ENCODE measurements at places on chromosomes 2 and 18. TPM values are rescaled to one million over a fixed set of nuclear protein-coding genes. Genes with fewer than 3 reads are reported as not detected.

- no peaks in the 10 kb centered on the region for H3K4me1 ChIP-seq
- no peaks in the 10 kb centered on the region for H3K36me3 ChIP-seq
- H3K27me3 ChIP-seq: no peaks in the 10 kb centered on the region
- DNase-seq: no peak
Measured at GRCh38 chr18:42268798-42269197, 313.8 kb downstream of the PIK3C3 start.

- no peaks in the 10 kb centered on the region for H3K27me3 ChIP-seq
- no peaks in the 10 kb centered on the region for H3K4me1 ChIP-seq
- no peaks in the 10 kb centered on the region for H3K36me3 ChIP-seq
Measured at GRCh38 chr18:21453511-21453901, 147.0 kb downstream of the ESCO1 start.

DNA sequence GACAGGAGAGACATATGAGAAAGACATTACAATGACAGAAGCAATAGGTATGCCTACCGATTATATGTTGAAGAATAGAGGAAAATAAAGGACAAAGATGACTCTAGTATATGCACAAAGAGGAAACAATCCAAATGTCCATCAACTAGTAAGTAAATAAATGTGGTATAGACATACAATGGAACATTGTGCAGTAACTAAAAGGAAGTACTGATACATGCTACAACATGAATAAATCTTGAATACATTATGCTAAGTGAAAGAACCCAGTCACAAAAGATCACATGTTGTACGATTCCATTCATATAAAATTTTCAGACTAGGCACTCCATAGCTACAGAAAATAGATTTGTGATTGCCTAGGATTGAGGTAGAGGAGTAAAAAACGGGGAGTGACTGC, 28.5 kb upstream of the PGAP1 start:
- peaks cover 4% of the 10 kb centered on the region for H3K4me1 ChIP-seq
- H3K27me3 ChIP-seq: no peaks in the 10 kb centered on the region
- DNase-seq: no peak
- H3K36me3 ChIP-seq: no peaks in the 10 kb centered on the region
- H3K4me3 ChIP-seq: no peak overlapping the region

DNA sequence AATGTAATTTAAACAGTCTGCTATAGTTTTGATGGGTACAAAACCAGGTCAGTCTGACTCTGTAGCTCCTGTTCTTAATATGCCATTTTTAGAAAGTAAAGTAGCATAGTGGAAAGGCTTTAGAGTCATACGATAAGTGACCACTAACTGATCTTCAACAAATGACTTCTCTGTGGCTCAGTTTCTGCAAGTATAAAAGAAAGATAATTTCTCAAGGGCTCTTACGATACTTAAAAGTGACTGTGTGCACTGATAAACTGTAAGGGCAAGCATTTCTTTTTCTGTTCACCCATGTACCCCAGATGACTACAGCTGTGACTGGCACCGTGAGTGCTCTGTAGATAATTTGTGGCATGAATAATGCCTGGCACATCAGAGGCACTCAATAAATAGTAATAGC, 178.7 kb downstream of the LCLAT1 start:
- H3K4me1 ChIP-seq: no peaks in the 10 kb centered on the region
- no peak for DNase-seq
- H3K4me3 ChIP-seq: no peak overlapping the region
- no peak overlapping the region for H3K27ac ChIP-seq

- no peak overlapping the region for H3K27ac ChIP-seq
- H3K27me3 ChIP-seq: no peaks in the 10 kb centered on the region
- no peak overlapping the region for H3K4me3 ChIP-seq
- no peak for DNase-seq
- H3K4me1 ChIP-seq: 0 out of 2 replicates have a peak, but pooled peaks cover 3% of the 10 kb centered on the region
Measured at GRCh38 chr18:80124131-80124530, 15.1 kb downstream of the ADNP2 start.

TDRD15 gene
- total RNA-seq: not detected

DNA sequence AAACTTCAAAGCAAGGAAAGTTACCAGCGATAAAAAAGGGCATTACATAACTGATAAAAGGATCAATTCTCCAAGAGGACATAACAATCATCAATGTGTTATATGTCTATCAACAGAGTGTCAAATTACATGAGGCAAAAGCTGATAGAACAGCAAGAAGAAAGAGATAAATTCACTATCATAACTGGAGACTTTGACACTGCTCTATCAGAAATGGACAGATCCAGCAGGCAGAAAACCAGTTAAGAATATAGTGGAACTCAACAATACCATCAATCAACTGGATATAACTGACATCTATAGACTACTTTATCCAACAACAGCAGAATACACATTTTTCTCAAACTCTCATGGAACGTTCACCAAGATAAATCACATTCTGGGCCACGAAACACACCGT, 65.0 kb downstream of the ROCK2 start:
- no peaks in the 10 kb centered on the region for H3K4me1 ChIP-seq
- no peak overlapping the region for H3K4me3 ChIP-seq
- H3K27me3 ChIP-seq: no peaks in the 10 kb centered on the region
- peaks cover 24% of the 10 kb centered on the region for H3K36me3 ChIP-seq
- no peak overlapping the region for H3K27ac ChIP-seq
- DNase-seq: no peak

MLPH gene
- 3.4 TPM for total RNA-seq

GRCh38 chr2:232103140-232103737, 141.7 kb downstream of the DIS3L2 start:
- DNase-seq: no peak
- H3K4me3 ChIP-seq: no peak overlapping the region
- H3K4me1 ChIP-seq: no peaks in the 10 kb centered on the region
- no peaks in the 10 kb centered on the region for H3K36me3 ChIP-seq
- H3K27me3 ChIP-seq: no peaks in the 10 kb centered on the region

UGT1A3 gene
- total RNA-seq: not detected

GRCh38 chr2:216674376-216674775, 21.0 kb downstream of the IGFBP5 start:
- no peak overlapping the region for H3K4me3 ChIP-seq
- H3K4me1 ChIP-seq: peaks cover 5% of the 10 kb centered on the region
- DNase-seq: no peak
- H3K27ac ChIP-seq: no peak overlapping the region
- H3K36me3 ChIP-seq: no peaks in the 10 kb centered on the region
- H3K27me3 ChIP-seq: no peaks in the 10 kb centered on the region

GRCh38 chr2:9086465-9086864, 83.0 kb upstream of the MBOAT2 start:
- H3K36me3 ChIP-seq: peaks cover 9% of the 10 kb centered on the region
- no peak for DNase-seq
- no peaks in the 10 kb centered on the region for H3K27me3 ChIP-seq
- H3K4me1 ChIP-seq: no peaks in the 10 kb centered on the region
- no peak overlapping the region for H3K4me3 ChIP-seq

DNA sequence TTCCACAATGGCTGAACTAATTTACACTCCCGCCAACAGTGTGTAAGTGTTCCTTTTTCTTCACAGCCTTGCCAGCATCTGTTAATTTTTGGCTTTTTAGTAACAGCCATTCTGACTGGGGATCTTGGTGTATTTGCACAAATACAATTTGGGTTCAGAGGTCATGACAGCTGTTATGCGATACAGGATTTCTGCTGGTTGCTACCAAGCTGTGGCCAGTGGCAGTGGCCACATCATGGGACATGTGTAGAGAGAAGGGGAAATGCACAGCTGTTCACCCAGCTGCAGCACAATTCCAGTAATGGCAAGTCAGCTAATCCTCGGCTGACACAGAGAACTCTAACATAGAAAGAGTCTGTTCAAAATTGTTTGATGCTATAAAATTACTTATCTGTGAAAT, 21.0 kb upstream of the SELENOI start:
- H3K27me3 ChIP-seq: no peaks in the 10 kb centered on the region
- H3K36me3 ChIP-seq: no peaks in the 10 kb centered on the region
- no peaks in the 10 kb centered on the region for H3K4me1 ChIP-seq
- DNase-seq: no peak

DNA sequence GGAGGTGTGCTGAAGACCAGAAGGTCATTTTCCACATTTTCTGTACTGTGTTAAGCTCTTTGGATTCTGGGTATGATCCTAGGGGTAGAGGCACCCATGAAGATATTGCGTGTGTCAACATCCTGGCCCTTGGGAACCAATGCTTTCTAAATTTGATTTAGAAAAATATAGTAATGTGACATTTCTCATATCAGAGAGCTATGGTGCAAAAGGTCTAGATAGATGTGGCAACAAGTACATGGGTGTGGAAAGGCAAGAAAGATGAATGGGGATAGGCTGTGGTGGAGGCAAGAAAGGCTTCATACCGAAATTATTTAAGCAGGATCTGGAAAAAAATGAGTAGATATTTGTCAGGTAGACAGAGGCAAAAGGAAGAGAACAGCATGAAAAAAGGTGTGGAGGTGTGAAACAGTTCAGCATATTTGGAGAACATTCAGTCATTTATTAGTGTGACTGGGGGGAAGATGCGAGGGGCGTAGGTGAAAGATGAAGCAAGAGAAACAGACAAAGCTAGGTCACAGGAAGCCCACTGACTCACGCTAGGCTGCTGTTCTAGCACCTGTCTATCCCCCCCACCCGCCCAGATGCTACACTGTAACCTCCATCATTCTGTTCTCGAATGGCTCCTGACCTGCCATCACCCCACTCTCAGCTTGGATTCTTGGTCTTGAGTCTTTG, 11.7 kb downstream of the DOK1 start:
- no peak overlapping the region for H3K4me3 ChIP-seq
- H3K27ac ChIP-seq: no peak overlapping the region
- no peaks in the 10 kb centered on the region for H3K36me3 ChIP-seq
- H3K27me3 ChIP-seq: no peaks in the 10 kb centered on the region
- DNase-seq: no peak

PER2 gene
- total RNA-seq: 12.9 TPM

FASTKD2 gene
- total RNA-seq: 39.2 TPM

- H3K27ac ChIP-seq: no peak overlapping the region
- H3K4me3 ChIP-seq: no peak overlapping the region
- H3K4me1 ChIP-seq: no peaks in the 10 kb centered on the region
- DNase-seq: no peak
Measured at GRCh38 chr2:11615209-11615608, 54.8 kb downstream of the NTSR2 start.

EEF1B2 gene
- 768 TPM for total RNA-seq

DNA sequence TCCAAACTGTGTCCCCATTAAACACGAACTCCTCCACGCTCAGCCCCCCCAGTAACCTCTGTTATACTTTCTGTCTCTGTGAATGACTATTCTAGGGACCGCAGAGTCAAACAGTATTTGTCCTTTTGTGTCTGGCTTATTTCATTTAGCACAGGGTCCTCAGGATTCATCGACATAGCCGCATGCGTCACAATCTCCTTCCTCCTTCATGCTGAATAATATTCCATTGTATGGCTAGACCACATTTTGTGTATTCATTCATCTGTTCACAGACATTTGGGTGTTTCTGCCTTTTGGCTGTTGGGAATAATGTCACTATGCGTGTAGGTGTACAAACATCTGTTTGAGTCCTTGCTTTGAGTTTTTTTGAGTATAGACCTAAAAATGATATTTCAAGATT, 80.9 kb downstream of the SH3RF3 start:
- peaks cover 4% of the 10 kb centered on the region for H3K4me1 ChIP-seq
- DNase-seq: no peak
- H3K36me3 ChIP-seq: no peaks in the 10 kb centered on the region
- H3K27me3 ChIP-seq: no peaks in the 10 kb centered on the region

DNA sequence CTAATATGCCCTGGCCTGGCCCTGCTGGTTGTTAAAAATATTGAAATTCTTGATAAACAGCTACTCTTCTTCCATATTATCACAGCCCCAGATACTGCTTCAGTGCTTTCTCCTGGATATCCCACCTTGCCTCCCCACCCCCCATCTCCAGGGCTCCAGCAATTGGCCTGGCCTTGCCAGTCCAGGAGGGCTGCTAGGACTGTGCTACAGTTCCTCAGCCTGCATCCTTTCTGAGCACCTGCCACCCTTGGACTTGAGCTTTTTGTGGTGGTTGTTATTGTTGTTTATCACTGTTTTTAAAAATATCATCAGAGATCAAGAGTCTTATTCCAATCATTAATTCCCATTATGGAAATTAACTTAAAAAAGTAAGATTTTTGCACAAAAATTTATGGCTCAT, 13.5 kb downstream of the HNMT start:
- no peak for DNase-seq
- no peaks in the 10 kb centered on the region for H3K4me1 ChIP-seq
- no peaks in the 10 kb centered on the region for H3K27me3 ChIP-seq

- H3K36me3 ChIP-seq: peaks cover 4% of the 10 kb centered on the region
- no peak overlapping the region for H3K27ac ChIP-seq
- no peak for DNase-seq
- no peak overlapping the region for H3K4me3 ChIP-seq
Measured at GRCh38 chr2:20640411-20641122, 10.3 kb downstream of the HS1BP3 start.

DNA sequence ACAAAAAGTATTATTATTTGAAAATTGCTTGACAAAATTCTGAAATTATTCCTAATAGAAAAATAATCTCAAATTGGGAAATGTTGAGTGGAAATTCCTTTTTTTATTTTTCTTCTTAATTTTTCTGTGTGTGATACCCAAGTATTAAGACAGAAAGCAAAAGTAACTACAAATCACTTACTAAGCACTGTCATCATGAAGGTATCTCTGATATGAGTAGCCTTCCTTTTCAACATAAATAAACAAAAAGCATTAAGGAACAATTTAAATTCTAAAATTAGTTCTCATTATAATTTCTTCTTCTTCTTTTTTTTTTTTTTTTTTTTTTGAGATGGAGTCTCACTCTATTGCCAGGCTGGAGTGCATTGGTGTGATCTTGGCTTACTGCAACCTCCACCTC, 174.2 kb upstream of the RBMS1 start:
- no peak overlapping the region for H3K27ac ChIP-seq
- no peaks in the 10 kb centered on the region for H3K4me1 ChIP-seq
- H3K4me3 ChIP-seq: no peak overlapping the region
- H3K27me3 ChIP-seq: no peaks in the 10 kb centered on the region
- DNase-seq: no peak
- H3K36me3 ChIP-seq: no peaks in the 10 kb centered on the region

GCA gene
- total RNA-seq: 31.0 TPM

DNA sequence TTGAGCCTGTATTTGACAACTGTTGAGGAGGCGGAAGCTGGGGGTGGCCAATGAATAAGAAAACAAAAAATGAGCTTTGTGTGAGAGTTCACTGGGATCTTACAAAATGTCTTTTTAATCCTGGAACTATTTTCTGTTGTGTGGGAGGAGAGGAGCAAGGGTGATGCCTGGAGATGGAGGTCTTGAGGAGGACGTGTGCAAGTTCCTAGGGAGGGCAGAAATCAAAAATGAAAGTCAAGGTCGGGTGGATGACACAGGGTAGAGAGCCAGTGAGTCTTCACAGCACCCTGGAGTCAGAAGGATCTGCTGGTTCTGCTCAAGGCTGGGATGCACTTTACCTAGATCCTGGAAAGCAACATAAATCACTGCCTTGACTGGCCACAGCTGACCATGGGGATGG, 180.3 kb upstream of the PKDCC start:
- peaks cover 8% of the 10 kb centered on the region for H3K4me1 ChIP-seq
- no peak for DNase-seq
- no peak overlapping the region for H3K4me3 ChIP-seq
- H3K36me3 ChIP-seq: no peaks in the 10 kb centered on the region

GRCh38 chr2:195428673-195429072, 228.4 kb upstream of the SLC39A10 start:
- peaks cover 4% of the 10 kb centered on the region for H3K36me3 ChIP-seq
- H3K27me3 ChIP-seq: no peaks in the 10 kb centered on the region
- H3K4me3 ChIP-seq: no peak overlapping the region
- no peaks in the 10 kb centered on the region for H3K4me1 ChIP-seq
- no peak overlapping the region for H3K27ac ChIP-seq

GRCh38 chr2:167380555-167380954, 492.3 kb downstream of the XIRP2 start:
- H3K4me3 ChIP-seq: no peak overlapping the region
- H3K27ac ChIP-seq: no peak overlapping the region
- H3K4me1 ChIP-seq: peaks cover 7% of the 10 kb centered on the region
- H3K36me3 ChIP-seq: peaks cover 8% of the 10 kb centered on the region
- H3K27me3 ChIP-seq: no peaks in the 10 kb centered on the region
- DNase-seq: no peak

Measured in H9 (cell line).